Left renal cortex interstitium (tissue), 4 donors: ENCODE measurements at places on chromosomes 13 and 19. TPM values are rescaled to one million over a fixed set of nuclear protein-coding genes. Genes with fewer than 3 reads are reported as not detected.

DNA sequence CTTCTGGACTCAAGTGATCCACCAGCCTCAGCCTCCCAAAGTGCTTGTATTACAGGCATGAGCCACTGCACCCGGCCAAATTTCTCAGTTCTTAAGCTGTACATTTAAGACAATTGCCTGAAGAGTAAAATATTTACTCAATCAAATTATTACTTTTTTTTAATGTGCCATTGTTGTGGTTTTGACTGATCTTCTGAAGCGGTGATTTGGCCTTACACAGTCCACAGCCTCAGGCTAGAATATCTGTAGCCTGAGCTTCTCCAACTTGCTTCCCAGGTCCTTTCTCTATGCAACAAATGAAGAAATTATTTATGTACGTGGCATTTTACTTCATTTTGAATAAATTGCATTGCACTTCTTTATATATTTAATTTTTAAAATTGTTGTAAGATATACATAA, 281.3 kb downstream of the KLF5 start:
- no peak for DNase-seq

DNA sequence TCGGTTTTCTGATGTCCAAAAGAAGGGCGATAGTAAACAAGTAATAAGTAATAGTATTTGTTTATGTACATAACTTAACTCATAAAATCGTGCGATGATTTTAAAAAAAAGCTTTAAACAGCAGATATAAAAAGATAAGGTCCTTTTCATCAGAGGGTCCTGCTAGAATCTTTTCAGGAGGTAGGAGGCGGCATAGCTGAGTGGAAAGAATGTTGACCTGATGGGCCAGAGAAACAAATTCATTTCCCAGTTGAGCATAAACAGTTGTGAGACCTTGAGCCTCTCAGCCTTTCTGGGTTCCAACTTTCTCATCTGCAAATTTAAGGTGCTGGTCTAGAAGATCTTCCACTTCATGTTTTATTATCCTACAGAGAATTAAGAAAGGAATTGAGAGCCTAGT, 173.5 kb downstream of the LACC1 start:
- peak; percentile 16 for DNase-seq

GRCh38 chr19:34499155-34499834, 17.7 kb downstream of the WTIP start:
- DNase-seq = no peak

GRCh38 chr19:17681505-17682125, 6.5 kb downstream of the UNC13A start:
- peak; percentile 33 for DNase-seq

- DNase-seq = no peak
These were observed 49.5 kb upstream of the FRY start for GRCh38 chr13:31982124-31982523.

The ADGRE1 gene
- 0.09 TPM for polyA plus RNA-seq
